ENCODE measurements at places on chromosomes 11 and 22.

- no peak for DNase-seq
Measured at GRCh38 chr11:91160661-91161060, 937.8 kb upstream of the CHORDC1 start.

GRCh38 chr22:23212061-23213021, 32.0 kb downstream of the BCR start:
- no peak for DNase-seq

GRCh38 chr11:126384449-126385070, 29.1 kb downstream of the ST3GAL4 start:
- no peak for DNase-seq

DNA sequence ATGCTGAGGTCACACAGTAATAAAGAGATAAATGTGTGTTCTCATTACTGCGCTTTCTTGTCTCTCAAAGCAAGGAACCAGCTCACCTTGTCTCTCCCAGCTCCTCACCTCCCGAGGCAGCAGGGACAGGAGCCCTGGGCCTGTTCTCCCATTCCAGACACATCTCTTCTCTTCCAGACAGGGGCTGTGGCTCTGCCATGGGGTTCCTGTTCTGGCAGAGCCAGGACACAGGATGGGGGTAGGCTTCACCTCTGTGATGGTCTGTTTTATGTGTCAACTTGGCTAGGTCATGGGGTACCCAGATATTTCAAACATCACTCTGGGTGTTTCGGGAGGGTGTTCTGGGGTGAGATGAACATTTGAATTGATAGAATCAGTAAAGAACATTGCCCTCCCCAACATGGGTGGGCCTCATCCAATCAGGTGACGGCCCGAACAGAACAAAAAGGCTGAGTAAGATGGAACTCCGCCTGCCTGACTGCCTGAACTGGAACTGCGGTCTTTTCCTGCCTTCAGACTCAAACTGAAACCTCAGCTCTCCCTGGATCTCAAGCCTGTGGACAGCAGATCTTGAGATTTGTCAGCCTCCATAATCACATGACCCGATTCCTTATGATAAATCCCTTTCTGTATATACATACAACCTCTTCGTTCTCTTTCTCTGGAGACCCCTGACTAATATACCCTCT, 2.0 kb upstream of the VSIG10L2 start:
- DNase-seq: no peak

DNA sequence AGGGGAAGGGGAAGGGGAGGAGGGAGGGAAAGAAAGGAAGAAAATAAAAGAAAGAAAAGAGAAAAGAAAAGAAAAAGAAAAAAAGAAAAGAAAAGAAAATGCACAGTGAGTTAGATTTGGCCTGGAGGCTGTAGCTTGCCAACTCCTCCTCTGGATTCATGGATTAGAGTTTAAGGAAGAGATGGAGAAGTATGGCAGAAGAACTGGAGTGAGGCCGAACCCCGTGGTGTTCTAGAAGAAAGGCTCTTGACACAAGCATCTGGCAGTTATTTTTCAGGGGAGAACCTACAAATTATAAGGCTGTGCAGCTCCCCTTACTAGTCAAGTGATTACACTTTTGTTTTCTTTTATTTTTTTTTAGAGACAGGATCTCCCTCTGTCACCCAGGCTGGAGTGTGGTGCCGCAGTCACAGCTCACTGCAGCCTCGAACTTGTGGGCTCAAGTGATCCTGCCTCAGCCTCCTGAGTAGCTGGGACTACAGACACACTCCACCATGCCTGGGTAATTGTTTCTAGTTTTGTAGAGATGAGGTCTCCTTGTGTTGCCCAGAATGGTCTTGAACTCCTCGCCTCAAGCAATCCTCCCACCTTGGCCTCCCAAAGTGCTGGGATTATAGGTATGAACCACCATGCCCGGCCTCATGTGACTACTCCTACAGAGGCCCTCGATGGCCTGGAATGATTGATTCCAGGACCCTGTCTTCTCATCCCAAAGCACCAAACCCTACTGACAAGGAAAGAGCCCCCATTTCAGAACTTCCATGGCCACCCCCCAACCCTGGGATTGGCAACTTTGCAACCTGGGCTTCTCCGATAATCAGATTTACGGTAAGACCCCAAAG, 19.5 kb downstream of the ZNF74 start:
- DNase-seq: no peak

DNA sequence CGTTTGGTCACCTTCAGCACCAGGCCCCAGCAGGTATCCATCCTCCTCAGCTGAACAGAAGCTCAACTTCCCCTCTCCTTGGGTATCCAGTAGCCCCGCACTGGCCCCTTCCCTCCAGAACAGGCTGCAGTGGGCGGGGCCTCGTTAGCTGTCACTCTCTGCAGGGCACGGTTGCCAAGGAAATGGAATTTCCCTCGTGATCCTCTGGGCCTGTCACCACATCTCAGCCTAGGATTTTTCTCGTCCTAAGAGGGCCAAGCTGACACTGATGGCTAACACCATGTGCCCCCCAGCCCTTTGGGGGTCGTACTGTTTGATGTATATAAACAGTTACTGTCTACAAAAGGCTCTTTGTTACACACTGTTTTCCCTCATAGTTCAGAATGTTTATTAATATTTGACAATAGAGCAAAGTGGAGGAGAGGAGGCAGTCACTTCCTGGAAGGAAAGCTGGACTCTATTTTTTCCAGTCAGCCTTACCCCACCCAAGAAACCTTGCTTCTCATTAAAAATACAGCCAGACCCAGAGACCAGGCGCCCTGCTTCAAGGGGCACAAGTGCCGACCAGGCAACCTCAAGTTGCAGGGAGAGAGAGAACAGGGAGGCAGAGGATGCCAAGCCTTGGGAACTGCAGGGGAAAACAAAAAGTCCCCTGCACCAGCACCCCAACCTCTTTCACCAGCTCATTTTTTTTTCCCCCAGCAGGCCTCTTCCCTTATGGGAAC, 44.5 kb downstream of the FEZ1 start:
- peak; percentile 87 for DNase-seq

DNA sequence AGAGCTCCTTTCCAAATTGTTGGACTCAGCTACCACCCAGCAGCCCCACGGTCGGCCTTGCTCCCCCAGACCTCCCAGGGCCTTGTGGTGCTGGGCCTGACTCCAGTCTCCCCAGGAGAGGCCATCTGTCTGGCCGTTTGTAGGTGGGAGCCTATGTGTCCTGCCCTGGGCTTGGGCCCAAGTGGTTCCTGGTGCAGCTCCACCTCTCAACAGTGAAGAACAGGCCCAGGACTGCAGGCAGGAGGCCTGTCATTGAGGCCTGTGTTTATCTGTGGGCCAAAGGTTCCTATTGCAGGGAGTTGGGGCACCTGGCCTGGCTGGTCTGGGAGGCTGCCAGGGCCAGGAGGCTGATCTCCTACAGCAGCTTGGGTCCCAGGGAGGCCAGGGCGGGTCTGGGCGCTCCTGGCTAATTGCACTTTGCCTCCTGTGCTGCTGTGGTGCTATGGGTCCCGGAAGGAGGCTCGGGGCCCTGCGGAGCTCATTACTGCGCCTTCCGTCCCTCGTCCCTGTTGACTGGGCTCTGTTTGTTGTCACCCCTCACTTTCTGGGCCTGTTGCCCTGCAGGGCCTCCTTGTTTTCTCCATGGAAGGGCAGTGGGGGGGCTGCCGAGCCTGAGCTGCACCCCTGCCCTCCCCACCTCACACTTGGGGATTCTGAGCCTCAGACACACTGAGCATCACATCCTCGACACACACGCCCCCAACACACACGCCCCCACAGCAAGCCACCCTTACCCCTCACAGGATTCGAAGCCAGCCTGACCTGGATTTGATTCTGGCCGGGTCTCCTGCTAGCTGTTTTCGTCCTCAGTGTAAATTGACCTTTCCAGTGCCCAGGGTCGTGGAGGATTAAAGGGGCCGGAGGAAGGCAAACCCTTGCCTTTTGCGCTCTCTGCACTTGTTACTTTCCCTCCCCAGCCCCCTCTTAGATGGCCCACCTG, 6.8 kb upstream of the OMP start:
- DNase-seq: no peak

- peak; percentile 44 for DNase-seq
Measured at GRCh38 chr22:22748297-22748743, 103.9 kb downstream of the GGTLC2 start.

GRCh38 chr22:44524806-44525205, 26.8 kb upstream of the RTL6 start:
- no peak for DNase-seq

DNA sequence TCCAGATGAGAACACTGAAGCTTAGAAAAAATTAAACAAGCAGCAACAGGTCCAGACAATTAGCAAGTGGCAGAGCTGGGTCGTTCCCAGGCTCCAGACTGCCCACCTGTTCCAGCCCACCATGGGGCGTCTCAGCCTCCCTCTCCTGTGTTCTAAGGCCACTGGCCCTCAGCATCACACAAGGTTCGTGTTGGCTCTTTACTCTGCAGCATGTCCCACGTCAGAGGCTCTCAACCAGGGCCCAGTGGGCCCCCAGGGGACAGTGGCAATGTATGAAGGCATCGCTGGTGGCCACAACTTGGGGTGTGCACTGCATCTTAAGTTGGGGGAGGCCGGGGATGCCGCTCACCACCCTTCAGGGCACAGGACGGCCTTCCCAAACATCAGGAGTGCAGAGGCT, 6.2 kb downstream of the PDGFB start:
- DNase-seq: no peak

GRCh38 chr22:49403102-49403501, 424.6 kb downstream of the BRD1 start:
- no peak for DNase-seq

GRCh38 chr11:128458321-128458720, 129.0 kb downstream of the ETS1 start:
- DNase-seq: no peak

GRCh38 chr11:5521540-5521939, 5.0 kb upstream of the UBQLNL start:
- no peak for DNase-seq

DNA sequence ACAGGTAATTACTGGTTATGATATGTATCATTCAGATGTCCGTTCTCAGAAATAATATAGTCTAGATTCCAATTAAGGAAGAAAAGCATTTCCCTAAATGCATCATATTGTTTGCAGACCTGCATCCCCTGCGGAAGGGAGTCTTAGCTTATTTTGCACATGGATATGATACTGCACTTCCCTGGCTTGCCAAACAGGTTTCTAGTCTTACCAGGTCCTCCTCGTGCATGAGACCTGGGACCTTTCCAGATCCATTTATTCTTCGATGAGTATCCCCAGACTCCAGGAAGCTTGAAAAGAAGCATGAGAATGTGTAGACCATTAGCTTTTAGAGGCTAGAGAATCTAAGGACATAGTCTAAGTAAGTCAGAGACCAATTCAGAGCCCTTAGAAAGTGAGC, 30.6 kb downstream of the CYB5R2 start:
- DNase-seq: no peak

DNA sequence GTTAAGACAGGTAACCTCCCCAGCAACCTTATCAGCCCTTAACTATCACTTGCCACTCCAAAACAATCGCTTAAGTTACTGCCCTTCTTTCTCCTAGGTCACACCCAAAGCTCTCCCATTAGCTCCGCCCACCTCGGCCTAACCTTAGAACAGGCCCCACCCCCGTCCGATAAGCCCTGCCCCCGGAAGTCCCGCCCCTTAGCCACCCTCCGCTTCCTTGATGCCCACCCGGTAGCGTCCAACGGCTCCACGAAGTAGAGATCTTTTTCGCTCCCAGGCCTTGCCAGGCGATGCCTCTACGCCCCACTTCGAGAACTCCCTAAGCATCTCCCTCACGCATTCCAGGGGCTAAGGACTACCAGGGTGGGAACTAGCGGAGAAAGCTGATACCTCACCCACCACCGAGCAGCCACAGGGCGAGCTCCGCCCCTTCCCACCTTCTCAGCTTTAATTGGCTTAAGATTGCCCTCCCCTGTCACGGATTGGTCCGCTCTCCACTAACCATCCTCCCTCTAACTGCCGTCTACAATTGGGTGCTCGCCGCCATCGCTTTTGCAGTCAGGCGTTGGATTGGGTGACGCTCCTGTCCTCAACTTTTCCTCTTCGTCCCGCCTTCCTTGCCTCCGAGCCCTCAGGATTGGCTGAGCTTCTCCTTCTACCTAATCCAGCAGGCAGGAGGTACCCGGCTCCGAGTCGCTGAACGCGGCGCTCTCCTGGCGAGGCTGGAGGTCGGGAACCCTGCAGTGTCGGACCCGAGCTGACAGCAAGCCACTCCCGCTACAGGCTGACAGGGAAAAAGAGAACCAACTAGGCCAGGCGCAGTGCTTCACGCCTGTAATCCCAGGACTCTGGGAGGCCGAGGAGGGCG, at the start of gene ZBTB3:
Gene ZBTB3, minus strand, starts transcription at position 425 of the 868 bp plus-strand sequence. CDS start 496 bp downstream, outside the sequence.
- DNase-seq: peak; percentile 91

- no peak for DNase-seq
Measured at GRCh38 chr11:18321578-18321968, 367 bp downstream of the HPS5 start.

DNA sequence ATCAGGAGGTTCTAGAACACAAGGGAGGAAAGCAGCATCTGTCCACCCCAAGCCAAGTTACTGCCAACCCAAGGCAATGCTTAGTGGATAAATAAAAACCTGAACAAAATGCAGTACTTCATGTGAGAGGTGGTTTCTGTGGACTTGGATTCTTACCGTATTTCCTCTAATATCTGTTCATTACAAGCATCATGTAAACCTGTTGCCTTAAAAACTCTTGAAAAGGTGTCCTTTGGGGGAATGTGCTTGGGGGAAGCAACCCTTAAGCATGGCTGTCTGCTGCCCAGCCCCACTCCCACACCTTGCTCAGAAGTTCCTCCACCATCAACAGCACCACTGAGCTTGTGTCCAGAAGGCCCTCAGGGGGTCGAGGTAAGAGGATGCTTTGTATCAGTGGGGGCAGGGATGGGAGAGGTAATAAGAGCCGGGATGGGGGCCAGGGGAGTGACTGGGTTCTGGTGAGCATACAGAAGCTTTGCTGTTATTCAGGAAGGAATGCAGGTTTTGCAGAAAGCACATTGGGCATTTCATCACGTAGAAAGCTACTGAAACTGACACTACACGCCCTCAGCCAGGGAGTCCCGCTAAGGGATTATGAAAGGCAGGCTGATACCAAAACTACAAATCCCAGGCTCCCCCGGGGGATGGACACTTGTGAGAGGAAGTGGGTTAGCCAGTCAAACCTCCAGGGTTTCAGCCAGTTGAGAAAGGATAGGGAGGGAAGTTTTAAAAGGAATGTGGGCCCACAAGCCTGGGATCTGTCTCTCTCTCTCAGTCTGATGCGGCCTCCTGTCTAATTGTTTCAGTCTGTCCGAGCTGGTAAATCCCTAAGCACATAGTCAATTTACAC, 52.0 kb downstream of the KCNJ1 start:
- peak; percentile 82 for DNase-seq

DNA sequence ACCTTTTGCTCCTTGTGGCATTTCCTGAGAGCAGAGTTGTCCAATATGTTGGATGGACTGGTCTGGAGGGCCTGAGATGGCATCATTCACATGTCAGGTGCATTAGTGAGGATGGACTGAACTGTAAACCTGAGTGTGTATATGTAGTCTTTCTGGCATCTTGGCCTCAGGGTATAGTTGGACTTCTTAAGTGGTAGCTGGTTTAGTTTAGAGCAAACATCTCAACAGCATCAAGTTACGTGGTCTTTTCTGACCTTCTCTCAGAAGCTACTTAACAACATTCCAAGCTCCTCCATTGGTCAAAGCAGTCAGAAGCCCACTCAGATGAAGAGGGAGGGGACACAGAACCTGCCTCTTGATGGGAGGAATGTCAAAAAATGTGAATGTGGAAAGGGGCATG, 829.9 kb downstream of the METTL15 start:
- no peak for DNase-seq

- DNase-seq: no peak
Measured at GRCh38 chr11:78809931-78810541, 235.4 kb upstream of the NARS2 start.

GRCh38 chr11:116537709-116538108, 235.1 kb downstream of the BUD13 start:
- DNase-seq: no peak

Data from iPS-NIHi11 (cell line).